ENCODE measurements at places on chromosomes 2 and 18. TPM values are rescaled to one million over a fixed set of nuclear protein-coding genes. Genes with fewer than 3 reads are reported as not detected.

Gene ACADL
- not detected for total RNA-seq

Gene FABP1
- total RNA-seq, result not detected

Gene HOXD13
- not detected for total RNA-seq

Gene ACVR1C
- 0.19 TPM for total RNA-seq

Gene SPP2
- not detected for total RNA-seq

Gene CDH7
- total RNA-seq, result not detected

Gene CFAP65
- not detected for total RNA-seq

Gene ALLC
- not detected for total RNA-seq

Gene ERMN
- 14.4 TPM for total RNA-seq

Gene CD207
- not detected for total RNA-seq

Gene DSC3
- total RNA-seq, result not detected

DNA sequence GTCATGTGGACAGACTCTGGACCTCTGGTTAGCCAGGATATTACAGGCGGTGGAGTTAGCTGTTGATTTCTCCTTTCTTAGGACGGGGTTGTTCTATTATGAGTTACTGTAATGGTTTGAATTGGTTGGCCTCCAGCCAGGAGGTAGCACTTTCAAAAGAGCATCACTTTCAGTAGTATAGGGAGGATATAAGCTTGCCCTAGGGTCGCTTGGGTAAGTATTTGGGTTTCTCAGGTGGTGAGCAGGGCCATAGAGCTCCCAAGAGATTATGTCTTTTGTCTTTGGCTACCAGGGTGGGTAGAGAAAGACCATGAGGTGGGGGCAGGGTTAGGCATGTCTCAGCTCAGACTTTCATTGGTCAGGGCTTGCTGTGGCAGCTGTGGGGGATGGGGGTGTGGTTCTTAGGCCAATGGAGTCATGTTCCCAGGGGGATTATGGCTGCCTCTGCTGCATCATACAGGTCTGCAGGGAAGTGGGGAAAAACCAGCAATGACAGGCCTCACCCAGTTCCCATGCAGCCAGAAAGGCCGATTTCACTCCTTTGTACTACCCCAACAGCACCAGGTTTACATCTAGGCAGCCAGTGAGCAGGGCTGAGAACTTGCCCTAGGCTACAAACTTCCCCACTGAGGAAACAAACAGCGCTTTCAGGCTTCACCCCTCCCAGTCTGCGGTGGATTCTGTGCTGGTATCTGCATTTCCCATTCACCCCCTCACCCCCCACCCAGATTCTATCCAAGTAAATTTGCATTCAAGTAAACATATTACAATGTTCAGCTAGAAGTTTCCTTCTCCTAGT, 89.4 kb upstream of the SLC38A11 start:
- no peak for DNase-seq

DNA sequence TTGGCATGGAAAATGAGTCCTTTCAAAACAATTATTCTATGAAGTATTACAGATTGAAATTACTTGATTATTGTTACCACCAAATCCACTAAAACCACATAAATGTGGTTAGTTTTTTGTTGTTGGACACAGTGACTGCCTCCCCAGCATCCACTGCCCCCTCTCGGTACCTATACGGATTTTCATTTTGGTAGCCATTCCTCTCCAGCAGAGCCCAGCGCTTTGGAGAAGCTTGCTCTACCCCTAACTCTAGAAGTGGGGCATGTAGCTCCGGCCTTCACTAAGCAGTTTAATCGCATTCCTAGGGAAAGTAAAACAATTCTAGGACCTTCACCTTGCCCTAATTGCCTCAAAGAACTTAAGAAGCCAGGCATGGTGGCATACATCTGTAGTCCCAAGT, 24.2 kb downstream of the OLA1 start:
- DNase-seq, result no peak

DNA sequence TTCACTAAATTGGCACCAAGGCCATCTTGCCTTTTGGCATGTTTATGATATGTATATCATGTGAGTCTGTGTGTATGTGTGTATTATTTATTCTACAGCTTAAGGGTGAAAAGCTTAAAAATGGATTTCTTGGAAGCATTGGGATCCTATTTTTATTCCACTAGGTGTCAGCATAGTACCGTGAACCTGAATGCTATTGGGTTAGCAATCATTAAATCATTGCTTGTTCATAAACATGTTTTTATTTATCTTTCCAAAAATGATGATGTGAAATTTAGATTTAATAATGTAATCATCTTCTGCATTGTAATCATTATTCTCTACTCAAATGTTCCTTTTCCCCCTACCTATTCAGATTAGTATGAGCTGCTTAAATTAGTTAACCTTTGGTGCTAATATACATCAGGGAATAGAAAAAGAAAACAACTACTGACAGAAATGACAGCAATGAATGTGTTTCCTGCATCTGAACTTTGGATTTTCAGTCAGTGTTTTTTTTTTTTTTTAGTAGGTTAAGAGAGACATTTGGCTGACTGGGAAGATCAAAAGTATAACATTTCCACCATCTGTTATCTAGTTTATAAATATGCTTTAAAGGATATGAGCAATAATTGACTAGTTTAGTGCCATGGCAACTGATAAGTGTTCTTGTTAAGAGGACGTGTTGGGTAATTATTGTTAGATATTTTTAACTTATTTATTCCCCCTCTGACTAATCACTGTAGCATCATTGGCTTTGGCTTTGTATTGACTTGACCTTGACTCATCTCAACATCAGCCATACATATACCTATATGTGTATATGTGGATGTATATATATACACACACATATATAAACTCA, 14.1 kb upstream of the ZSWIM2 start:
- DNase-seq, result peak; percentile 2

DNA sequence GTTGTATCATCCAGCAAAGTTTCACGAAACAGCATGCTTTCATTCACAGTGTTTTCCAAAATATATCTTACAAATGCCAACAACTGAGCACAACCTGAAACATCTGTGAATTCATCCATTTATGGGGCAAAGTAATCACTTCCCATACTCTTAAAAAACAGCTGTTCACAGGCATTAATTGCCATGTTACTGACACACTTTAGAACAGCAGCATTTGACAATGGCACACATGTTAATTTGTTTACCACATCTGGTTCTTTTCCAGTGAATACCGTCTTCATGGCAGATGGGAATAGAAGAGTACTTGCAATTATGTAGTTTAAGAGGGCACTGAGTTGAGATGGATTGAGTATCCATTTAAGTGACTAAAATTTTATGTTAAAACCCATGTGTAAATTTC, 347.4 kb upstream of the LRP1B start:
- no peak for DNase-seq

DNA sequence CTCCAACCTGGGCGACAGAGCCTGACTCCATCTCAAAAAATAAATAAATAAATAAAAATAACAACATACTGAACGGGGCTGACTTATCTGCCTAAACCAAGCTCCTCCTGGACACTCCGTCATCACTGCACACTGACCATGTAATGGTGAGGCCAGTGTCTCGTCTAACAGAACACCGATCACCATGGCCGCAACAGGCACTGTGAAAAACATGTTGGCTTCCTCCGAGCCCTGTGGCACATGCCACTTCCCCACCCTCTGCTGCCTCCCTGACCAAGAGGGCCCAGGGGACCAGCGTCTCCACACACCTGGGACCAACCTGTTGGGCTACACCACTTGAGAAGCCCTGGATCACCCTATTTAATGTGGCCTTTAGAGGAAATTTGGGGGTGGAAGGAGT, 33.9 kb downstream of the ZNF516 start:
- no peak for DNase-seq

GRCh38 chr18:79545255-79545654, 134.3 kb upstream of the CTDP1 start:
- peak; percentile 13 for DNase-seq

DNA sequence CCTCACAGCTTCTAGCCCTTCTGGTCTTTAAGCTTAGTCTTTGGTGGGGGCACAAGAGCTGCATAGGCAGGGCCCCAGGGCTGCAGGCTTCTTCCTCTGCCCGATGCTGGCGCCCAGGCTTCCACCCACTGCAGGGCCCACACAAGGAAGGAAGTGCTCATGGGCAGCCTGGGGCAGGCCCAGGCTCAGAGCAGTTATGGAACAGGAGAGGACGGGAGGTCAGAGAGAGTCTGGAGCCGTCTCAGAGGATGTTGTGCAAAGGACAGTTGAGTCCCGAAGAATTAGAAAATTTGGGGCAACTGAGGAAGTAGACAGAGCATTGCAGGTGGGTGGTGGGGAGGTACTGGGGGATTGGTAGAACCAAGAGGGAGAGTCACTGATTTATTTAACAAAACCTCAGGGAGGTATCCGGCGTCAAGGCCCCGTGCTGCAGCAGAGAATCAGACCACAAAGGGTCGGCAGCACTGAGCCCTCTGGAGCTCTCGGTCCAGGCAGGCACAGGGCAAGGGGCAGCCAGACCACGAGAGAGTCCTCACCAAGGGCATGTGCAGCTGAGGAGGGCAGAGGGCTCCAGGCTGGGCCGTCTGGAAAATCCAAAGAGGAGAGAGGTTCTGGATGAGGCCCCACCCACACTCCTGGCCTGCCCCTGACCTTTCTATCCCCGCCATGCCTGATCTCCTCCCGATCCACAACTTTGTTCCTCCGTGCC, 110.8 kb upstream of the GLI2 start:
- no peak for DNase-seq

DNA sequence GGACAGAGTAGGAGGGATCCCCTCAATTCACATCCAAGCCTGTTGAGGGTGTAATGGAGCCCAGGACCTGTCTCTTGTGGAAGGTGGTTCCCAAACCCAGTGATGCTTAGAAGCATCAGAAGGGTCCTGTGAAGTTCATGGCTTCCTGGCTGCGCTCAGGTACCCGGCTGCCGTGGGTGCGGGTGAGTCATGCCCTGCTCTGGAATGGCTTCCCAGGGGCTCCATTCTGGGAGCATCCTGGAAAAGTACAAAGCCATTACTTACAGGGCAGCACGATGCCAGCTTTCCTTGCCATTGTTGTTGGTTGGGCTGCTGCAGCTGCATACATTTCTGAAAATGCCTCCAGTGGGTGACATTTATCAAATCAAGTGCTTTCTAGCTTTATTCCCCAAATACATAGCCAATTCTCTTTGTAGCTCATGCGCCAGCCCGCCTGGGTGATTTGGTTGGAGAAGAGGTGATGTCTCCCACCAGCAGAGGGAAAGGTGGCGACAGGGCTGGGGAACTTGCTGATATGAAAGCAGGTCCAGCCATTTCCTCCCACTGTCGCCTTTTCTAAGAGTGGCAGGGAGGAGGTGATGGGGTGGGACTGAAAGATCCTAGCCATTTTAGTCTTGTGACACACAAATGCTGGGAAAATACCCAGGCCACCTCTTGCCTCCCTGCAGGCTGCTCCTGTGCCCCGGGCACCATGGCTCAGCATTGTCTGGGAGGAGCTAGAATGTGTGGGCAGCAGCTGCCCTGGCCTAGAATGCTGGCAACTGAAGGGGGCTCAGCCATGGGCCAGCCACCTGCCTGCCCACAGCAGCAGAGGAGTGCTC, 65.9 kb upstream of the HPCAL1 start:
- no peak for DNase-seq

DNA sequence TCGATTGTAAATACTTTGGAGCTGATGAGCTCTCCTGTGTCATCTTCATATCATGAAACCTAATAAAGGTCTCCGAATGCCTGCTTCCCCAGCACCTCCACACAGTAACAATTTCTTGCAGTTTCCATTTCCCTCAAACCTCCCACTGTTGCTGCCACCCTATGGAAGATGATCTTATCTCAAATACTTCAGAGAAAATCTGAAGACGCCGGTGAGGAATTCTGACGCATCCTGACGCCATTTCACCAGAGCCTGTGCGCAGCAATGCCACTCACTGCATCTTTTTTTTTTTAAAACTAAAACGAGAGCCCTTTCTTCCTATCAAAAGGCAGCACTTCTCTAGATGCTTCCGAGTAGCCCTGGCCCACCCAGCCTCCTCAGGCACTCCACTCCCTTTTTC, 31.9 kb upstream of the GNAL start:
- no peak for DNase-seq

GRCh38 chr2:173693044-173693589, 272.1 kb downstream of the SP3 start:
- no peak for DNase-seq

DNA sequence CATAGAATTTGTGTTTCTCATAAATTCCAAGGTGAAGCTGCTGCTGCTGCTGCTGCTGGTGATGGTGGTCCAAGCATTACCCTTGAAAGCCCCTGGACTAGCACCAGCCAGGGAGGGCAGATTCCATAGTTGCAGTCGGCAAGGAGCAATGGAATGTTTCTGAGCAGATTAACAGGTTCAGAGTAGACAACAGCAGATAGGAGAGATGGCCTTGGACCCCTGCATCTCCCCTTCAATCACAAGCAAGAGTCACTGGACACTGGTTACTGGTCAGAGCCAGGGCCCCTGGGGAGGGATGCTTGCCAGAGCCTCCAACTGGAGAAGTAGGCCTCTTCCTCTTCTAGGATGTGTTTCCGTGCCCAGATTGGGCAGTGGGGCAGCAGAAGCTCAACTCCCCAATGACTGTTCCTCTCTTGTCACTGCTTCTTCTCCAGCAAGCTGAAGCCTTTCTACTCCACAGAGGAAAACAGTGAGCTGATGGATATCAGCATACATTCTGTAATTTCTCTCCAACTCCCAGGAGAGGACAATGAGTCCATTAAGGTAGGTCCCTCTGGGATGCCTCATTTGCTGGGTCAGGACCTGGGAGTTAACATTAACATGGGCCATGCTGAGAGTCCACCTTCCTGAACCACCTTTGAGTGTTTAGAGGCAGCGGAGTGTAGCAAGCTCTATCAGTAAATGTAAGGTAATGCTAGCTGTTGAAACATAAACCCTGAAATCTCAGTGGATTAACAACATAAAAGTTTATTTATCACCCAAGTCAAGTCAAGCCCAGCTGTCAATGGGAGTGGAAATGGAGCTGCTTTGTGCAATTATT, 35.3 kb downstream of the MROH2A start:
- no peak for DNase-seq

DNA sequence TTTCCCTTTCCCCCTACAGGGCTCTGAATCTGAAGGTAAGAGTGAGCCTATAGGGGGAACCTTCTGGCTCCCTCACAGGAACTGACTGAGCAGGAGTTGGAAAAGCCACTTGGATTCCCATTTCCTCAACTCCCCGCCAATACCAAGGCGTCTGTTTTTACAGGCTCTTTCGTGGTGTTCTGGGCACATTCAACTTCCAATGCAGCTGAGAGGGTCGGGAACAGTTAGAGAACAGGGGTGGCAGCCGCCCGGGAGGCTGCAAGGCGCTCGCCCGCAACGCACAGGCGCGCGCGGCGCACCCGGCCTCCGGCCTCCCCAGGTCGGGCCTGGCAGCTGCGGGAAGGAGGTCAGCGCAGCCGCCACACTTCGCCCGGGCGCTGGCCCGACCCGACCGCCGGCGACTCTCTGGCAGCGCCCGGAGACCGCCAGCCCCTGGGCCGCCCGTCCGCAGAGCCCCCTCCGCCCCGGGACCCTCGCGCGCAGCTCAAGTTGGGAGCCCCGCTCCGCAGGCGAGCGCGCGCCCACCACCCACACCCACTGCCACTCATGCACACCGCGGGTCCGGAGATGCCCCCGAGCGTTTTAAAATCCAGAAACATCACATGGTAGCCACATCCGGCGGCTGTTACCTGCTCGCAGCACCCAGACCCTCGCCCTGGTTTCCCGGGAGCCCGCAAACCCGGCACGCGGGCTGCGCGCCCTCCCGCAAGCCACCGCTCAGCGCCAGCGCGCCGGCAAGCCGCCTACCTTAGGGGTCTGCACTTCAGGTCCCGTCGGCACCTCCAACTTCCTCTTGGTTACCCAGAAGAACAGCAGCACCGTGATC, 816 bp downstream of the GALNT14 start:
- DNase-seq, result no peak

- DNase-seq, result no peak
Measured at GRCh38 chr2:113138428-113139322, 11.3 kb downstream of the IL1RN start.

- no peak for DNase-seq
Measured at GRCh38 chr18:69677595-69677994, 270.1 kb downstream of the CD226 start.

GRCh38 chr18:49059028-49059834, 108.5 kb upstream of the SMAD7 start:
- no peak for DNase-seq
